ENCODE measurements at places on chromosomes 12 and 14.

GRCh38 chr14:42624980-42625761, 1018.5 kb downstream of the LRFN5 start:
- no peak for DNase-seq

GRCh38 chr12:94285943-94286582, 137.7 kb downstream of the PLXNC1 start:
- no peak for DNase-seq

DNA sequence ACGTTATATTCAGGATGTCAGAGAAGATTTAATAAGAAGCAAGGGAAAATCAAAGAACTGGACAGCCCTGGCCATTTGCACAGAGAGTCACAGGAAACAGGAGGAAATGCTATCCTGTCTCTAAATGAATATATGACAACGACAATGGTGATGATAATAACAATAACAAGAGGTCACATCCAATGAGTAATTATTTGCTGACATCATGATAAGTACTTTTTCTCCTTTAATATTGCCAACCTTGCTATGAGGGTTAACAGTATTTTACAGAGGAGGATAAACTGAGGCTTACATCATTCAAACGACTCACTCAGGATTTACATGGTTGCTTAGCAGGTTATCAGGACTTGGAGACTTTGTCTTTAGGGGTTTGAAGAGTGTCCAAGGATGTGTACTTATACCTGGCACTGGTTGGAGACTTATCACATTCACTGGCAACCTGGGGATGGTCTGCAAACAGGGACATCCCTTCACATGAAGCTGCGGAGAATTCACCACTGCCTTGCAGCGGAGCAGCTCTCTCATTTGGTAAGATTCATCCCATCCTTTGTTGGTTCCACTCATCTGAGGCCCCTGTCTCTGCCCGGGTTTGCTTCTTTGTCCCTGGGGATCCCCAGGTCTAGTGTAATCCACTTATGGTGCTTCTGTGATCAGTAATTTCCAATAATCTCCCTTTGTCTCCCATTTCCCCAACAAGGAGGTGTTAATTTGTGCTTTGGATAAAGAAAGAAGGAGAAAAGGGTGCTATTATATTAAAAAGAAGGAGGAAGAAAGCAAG, 637.8 kb downstream of the BCL11B start:
- no peak for DNase-seq

GRCh38 chr14:33932576-33933345, 18.1 kb downstream of the EGLN3 start:
- DNase-seq = no peak

DNA sequence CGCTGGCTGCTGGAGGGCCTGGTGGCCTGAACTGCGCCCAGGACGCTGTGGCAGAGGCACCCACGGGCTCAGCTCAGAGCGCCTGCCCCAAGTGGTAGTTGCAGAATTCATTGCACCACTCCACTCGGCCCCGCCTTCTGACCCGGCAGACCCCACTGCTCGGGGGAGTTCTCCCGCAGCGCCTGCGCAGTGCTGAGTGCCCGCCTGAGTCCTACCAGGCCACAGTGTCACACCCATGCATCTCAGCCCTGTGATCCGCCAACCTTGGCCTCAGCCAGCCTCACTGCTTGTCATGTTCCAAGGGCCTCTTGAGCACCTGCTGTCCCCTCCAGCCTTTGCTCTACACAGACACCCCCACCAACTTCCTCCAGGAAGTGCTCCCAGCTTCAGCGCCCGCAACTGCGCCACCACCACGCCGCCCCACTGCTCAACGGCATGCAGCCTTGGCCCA, 12.2 kb downstream of the DEGS2 start:
- peak; percentile 79 for DNase-seq
